Tongue (tissue), 3 donors: ENCODE measurements at places on chromosomes 4 and X.
A peak's percentile ranks its signal among the peaks of the same experiment; 100 is the strongest.

DNA sequence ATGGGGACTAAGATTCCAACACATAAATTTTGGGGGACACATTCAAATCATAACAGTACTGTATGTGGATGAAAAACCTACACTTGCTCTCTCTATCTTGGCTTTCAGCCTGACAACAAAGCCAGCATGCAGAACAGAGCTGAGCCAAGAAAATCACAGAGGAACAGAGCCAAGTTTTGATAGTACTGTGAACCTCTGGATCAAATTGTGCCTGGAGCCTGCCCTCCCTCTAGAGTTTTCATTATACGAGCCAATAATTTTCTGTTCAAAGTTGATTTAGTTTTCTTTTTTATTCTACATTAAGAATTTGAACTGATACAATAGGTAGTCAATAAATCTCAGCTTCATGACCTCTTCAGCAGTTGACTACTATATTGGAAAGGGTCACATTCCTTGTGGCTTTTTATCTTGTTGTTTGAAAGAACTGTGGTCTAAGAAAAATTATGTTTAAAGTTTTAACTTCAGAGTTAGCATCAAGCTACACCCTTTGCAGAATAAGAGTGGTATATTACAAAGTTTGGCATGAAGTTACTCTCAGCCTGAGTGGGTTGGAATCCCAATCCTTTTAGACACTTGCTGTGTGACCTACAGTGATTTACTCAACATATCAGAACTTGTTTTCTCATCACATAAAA lies 31.1 kb downstream of the GRID2 start:
- peak; percentile 87 for DNase-seq

GRCh38 chr4:4362991-4363697 lies 23.8 kb upstream of the NSG1 start:
- DNase-seq = peak; percentile 11

- DNase-seq = no peak
Measured at GRCh38 chr4:94171616-94172015, 36.0 kb upstream of the SMARCAD1 start.

GRCh38 chrX:65673857-65674203 lies 6.4 kb downstream of the MSN start:
- DNase-seq = no peak

- DNase-seq = peak; percentile 65
Measured at GRCh38 chr4:8039290-8039689, 99.6 kb upstream of the AFAP1 start.

- no peak for DNase-seq
Measured at GRCh38 chr4:119632216-119632615, 3.6 kb upstream of the PDE5A start.

GRCh38 chrX:154728431-154729190 lies 22.3 kb downstream of the GAB3 start:
- no peak for DNase-seq

- no peak for DNase-seq
Measured at GRCh38 chr4:115158296-115158695, 44.9 kb upstream of the NDST4 start.

DNA sequence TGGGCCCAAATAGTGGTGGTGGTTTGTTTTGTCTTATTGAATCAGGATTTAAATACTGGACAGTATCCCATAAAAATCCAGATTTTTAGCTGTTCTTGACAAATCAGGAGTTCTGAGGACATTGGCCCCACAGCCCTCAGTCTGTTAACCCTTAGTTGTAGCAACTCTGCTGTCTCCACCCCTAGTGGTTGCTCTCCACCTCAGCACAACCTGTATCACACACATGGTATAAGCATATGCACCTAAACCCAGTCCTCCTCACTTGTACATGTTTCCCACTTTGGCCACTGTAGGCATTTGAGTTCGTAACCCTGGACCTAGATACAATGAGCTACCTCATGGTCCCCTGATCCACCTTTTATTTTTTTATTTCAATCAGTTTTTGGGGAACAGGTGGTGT lies 75.9 kb downstream of the MRPL1 start:
- no peak for DNase-seq

DNA sequence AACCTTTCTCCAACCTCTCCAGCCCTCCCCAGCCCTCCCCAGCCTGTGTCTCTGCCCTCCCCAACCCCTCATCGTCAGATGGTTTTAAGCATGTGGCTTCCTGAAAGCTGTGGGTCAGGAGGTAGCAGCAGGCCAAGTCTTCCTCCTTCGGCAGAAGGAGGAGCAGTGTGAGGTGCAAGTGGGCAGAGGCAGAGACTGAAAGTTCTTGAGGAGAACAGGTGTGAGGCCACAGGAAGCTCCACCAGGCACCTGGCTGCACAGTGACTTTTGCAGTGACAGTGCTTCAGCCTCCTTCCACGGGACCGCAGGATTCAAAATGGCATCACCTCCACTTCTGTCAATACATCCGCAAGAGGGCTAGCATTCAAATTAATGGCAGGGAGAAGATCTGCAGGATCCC lies 203.9 kb upstream of the LEF1 start:
- DNase-seq = no peak

GRCh38 chr4:12411072-12411471 lies 982.4 kb upstream of the HS3ST1 start:
- no peak for DNase-seq

DNA sequence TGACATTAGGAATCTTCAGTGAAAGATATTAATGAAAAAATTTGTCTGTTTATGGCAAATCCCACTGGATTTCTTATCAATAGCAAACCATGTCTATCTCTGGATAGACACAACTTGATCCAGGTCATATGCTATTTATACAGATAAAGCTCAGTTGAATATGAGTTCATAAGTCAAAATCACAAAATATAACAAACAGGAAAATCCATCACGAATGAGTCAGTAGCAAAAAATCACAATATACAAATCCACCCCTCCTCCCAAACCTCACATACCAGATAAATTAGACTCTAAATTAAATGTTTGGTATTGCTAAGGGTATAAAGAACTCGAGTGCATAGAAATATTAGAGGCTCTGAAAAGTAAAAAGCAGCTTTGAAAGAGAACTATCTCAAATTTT lies 420.5 kb downstream of the TLL1 start:
- no peak for DNase-seq

DNA sequence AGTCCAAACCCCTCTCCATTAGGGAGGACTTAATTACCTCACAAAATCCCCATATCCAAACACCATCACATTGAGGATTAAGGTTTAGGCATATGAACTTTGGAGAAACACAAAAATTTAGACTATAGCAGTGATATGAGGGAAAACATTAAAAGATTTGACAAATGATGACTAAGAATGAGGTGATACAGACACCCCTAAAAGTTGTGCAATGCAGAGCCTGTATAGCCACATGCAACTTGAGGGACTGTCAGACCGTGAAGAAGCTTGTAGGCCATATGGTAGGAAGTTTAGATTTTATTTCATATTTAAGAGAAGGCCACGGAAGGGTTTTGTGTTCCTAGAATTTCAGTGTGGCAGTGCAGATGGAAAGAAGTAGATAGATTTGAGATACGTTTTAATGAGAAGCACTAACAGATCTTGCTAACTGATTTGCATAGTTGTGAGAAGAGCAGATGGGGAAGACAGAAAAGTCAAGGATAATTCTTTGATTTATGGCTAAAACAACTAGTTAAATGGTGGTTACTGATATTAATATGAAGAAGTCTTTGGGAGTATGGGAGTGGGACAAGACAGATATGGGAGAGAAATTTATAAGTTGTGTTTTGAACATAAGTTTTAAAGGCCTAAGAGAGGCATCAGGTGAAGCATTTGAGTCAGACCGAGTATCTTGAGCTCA lies 5.5 kb upstream of the FIP1L1 start:
- no peak for DNase-seq

GRCh38 chr4:41815473-41815872 lies 66.9 kb upstream of the PHOX2B start:
- no peak for DNase-seq
